Stimulated activated CD8-positive, alpha-beta memory T cell treated with anti-CD3 and anti-CD28 coated beads, Interleukin-7, amount 100 ng/mL, for 1 hour (primary cell): ENCODE measurements at places on chromosomes 5 and 9.

DNA sequence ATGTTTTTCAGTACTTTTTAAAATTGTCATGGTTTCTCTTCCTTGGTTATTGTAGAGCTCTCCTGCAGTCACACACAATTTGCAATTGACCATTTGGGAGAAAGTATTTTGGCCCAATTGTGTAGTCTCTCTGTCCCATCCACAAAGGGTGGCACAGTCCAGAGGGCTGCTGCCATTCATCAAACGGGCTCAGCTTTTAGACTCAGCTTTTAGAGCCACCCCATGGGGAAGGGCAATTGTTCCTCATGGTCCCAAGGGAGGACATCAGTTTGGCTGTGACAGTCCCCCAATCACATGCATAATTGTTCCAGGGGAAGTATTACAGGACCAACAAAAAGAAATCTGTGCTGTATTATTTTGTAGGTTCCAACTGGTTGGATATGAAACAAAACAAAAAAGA is 207.6 kb downstream of the ZNF462 start:
- no peak for DNase-seq

DNA sequence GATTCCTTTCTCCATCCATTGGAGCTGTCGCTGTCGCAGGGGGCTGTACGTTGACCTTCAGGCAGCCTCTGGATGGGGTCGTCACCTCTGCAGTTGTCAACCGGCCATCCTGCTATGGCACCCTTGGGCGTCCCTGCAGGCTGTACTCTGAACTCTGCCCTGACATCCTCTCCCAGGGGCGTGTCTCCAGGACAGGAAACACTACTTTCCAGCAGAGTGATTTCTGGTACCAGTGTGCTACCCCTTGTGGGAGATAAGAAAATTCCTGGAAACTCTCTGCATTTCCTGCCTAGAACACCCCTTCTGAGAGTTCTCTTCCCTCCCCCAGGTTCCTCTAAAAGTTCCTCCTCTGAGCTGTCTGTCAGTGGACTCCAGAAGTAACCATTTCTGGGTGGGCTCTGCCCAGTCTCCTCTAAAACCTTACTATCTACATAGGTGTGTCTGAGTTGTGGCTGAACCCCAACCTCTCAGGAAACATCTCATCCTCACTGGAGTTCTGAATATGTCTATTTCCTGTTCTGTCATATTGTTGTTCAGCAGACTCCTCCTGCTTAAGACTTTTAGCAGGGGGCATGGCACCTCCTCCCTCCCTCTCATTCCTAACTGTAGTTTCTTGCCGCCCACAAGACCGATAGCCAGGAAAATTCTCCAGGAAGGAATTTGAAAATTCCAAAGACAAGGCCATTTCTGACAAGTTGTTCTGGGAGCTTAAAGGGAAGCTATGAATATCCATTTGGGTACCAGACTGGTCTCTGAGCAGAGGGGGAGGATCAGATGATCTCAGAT is 145.3 kb upstream of the RASEF start:
- DNase-seq, result no peak

- no peak for DNase-seq
Measured at GRCh38 chr5:100469767-100470166, 65.4 kb upstream of the FAM174A start.

DNA sequence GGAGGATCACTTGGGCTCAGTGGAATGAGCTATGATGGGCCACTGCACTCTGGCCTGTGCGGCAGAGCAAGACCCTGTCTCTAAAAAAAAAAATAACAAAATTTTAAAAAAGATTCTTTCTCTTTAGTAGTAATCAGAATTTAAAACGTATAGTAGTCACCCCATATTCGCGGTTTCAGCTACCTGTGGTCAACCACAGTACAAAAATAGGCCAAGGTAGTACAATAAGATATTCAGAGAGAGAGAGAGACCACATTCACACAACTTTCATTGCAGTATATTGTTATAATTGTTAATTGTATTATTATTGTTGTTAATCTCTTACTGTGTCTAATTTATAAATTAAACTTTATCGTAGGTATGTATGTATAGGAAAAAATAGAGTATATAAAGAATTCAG is 18.7 kb downstream of the INIP start:
- no peak for DNase-seq

- no peak for DNase-seq
Measured at GRCh38 chr9:130942679-130943078, 3.6 kb upstream of the FIBCD1 start.

DNA sequence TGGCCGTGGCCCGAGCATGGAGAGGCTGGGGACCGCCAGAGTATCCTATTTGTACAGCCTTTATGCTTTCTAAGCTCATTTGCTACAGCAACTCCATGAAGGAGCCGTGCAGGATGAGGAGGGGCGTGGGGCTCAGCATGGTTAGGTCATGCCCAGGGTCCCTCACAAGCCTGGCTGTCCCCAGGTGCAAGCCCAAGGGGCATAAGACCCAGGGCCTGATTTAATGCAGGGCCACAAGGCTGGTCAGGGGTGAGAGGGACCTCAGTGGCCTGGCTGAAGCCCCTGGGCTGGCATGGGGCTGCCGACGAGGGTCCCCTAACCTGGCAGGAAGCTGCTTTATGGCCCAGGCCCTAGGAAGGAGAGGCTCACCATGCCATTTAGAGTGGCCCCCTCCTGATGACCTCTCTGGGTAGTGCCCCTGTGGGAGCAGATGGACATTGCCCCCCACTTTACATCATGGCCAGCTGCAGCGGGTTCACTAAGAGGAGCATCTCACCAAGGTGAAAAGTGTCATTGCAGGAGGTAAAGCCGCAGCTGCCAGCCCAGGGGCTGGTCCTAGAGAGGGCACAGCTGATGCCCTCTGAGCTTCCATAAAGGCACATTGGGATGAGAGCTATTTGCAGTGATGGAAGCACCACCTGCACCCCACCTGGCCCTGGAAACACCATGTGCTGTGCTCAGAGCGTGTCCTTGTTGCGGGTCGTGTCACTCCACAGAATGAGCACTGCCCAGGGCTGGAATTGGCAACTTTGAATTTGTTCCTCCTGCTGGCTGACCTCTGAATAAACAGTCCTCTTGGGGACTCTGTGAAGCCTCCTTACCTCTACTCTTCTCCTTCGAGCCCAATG is 58.9 kb downstream of the ZNF618 start:
- DNase-seq, result no peak

DNA sequence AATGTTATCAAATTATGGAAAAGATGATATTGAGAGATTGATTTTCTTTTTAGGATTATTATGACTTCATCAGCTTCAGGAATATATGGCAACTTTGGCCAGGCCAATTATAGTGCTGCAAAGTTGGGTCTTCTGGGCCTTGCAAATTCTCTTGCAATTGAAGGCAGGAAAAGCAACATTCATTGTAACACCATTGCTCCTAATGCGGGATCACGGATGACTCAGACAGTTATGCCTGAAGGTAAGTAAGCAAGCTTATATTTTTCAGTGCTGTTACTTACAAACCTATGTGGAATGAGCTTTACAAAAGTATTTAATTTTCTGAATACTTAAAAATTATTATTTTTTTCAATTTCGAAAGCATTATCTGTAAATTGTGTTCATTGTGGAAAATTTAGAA is 26.5 kb downstream of the HSD17B4 start:
- DNase-seq, result no peak

DNA sequence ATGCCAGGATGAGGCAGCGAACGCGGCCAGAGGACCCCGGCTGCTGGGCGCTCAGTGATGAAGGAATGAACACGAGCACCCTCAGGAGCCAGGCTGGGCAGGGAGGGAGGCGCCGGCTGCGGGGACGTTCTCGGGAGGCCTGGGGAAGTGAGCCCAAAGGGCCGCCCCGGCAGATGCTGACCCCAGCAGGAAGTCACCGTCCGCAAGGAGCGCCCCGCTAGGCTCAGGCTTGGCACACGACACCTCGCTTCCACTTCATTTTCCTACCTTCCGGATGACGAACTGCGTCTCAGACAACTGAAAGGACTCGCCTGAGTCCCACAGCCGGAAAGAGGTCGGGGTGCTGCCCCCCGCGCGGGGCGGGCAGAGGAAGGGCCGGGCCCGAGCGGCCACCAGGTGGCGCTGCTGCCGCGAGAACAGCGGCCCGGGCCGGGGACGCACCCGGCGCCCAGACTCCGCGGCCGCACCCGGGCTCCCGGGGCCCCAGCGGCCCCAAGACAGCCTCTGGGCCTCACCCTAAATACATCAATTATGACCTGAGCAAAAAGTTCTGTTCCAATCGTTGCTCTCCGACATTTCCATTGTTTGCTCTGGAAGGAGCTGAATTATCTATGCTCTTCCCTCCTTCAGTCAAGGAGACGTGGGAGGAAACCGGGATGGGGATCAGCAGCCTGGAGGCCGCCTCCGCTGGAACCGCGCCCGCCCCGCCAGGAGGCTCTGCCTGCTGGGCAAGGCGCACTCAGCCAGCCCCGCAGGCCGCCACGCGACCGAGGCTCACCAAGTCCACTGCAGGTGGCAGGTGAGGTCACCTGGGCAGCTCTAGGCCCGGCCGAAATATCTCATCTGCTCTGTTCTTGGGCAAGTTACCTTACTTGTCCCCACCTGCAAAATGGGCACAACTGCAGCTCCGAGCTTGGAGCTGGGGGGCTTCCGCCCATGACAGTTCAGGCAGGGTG is 107.0 kb downstream of the ZNF354C start:
- peak; percentile 38 for DNase-seq
